ENCODE measurements at places on chromosomes 5 and 9. TPM values are rescaled to one million over a fixed set of nuclear protein-coding genes. Genes with fewer than 3 reads are reported as not detected.

Gene TMC1
- not detected for total RNA-seq

Gene GABRA6
- total RNA-seq: not detected

GRCh38 chr9:103928442-103928841 is 165.7 kb upstream of the SMC2 start:
- no peak for DNase-seq

GRCh38 chr5:73381590-73382400 is 66.8 kb downstream of the FOXD1 start:
- no peak for DNase-seq

- DNase-seq: no peak
Observed at GRCh38 chr9:76619197-76619596, 145.0 kb upstream of the PCA3 start.

GRCh38 chr9:21324047-21324446 is 11.2 kb downstream of the KLHL9 start:
- DNase-seq: no peak
